AG08395 (cell line): ENCODE measurements at places on chromosomes 5 and 9.
A peak's percentile ranks its signal among the peaks of the same experiment; 100 is the strongest.

GRCh38 chr5:144085381-144085780 lies 85.1 kb downstream of the YIPF5 start:
- DNase-seq, result no peak

DNA sequence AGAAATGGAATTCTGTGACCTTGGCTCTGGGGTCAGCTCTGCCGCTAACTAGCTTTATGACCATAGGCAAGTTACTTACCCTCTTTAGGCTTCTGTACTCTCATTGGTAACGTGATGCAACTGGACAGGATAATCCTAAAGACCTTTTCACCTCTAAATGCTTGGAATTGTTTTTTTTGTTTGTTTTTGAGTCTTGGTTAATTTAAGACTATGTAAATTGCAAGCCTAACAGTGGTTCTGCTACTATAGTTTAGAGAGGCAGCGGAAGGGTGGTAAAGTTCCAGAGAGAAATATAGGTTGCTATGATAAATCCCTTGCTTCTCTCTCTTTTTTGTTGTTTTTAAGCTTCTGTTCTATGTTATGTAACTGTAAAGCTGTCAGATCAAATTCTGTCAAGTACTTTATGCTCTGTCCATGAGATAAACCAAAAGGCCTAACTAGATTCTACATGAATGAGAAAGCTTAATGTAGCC lies 17.6 kb downstream of the FAM169A start:
- no peak for DNase-seq

DNA sequence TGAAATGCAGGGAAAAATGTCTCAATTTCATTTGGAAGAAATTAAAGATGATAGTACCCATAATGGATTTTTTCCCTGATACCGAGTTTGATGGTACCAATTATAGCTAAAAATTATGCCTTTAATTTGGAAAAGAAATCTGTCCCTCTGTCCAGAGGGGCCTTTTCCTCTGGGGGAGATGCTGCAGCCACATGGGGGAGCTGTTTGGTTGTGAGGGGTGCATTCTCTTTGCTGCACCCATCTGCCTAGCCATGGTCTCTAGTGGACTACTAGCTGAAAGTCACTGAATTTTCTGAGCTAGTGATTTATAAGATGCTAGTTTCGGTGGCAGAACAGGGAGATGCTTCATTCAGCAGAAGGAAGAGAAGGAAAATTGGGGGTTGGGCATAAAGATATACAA lies 9.6 kb downstream of the SEC61B start:
- peak; percentile 43 for DNase-seq

DNA sequence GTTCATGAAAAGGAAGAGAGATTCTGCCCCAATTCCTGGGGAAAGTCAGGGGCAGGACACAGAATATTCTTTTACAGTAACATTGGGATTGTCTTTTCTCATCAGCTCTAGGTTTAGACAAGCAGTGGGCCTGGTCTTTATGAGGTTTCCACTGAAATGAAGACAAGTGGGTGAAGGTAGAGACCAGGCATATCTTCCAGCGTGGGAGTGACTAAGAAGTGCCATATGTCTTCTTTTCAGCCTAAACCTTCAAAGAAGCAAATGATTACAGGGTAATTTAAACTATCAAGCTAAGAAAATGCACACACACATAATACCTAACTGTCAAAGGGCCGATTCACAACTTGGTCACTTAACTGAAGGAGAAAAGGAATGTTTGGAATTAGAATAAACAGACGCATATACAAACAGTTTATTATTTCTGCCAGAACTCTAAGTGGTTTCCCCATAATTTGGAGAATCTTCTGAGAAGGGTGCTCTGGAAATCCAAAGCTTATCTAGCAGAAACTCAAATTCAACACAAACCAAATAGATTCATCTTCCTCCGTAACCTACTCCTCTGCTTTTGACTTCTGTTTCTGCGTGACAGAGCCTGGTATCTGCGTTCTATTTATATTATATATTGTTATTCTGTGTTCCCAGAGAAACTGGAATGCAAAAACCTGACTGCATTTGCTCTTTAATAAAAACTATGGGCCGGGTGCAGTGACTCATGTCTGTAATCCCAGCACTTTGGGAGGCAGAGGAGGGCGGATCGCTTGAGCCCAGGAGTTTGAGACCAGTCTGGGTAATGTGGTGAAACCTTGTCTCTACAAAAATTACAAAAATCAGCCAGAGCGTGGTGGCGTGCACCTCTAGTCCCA lies 22.0 kb upstream of the TEK start:
- DNase-seq, result peak; percentile 12

GRCh38 chr9:85115473-85115872 lies 445.9 kb downstream of the NTRK2 start:
- no peak for DNase-seq

GRCh38 chr9:81826517-81826906 lies 101.7 kb upstream of the SPATA31D4 start:
- DNase-seq, result peak; percentile 26

- DNase-seq, result peak; percentile 77
These were observed 24.3 kb upstream of the ENHO start for GRCh38 chr9:34546834-34547827.

DNA sequence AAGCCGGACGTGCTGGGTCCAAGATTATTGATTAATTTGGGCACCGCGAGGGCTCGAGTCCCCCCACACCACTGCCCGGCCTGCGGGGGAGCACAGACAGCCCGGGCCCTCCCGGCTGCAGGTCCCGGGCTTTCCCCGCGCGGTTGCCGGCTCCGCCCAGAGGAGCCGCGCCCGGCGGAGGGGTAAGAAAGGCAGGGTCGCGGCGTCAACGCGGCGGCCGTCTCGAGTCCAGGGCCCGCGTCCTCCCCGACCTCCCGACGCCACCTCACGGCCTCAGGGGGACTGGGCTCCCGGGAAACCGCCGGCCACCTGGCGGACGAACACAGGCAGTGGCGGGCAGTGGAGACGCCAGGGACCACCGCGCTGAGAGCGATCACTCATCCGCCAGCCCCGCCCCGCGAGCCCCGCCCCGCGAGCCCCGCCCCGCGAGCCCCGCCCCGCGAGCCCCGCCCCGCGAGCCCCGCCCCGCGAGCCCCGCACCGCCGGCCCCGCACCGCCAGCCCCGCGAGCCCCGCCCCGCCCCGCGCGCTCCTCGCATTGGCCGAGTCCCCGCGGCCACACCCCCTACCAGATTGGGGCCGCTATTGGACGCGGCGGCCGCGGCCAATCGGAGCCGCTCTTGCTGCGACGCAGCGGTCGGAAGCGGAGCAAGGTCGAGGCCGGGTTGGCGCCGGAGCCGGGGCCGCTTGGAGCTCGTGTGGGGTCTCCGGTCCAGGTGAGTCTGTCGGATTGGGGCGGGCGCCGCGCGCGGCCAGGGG lies at the start of gene MRPL41:
Gene MRPL41, plus strand, starts transcription at position 616 of the 758 bp plus-strand sequence. CDS start 203 bp downstream, outside the sequence.
- DNase-seq, result peak; percentile 98

GRCh38 chr9:113886466-113886865 lies 10.4 kb downstream of the ZNF618 start:
- peak; percentile 28 for DNase-seq

DNA sequence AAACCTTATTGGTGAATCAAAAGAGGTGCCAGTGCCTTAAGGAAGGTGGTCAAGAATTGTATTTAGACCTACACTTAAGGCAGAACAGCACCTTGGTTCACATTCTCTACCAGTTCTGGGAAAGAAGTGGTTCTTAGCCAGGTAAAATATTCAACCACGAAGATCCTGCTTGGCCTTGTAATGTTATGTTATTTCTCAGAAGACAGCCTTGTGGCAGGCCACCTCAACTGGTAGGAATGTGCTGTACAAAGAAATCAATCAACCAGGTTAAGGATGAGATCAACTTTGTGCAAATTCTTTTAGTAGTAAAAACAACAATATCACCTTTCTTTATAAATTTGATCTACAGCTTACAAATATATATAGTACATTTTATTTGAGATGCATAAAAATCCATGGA lies 246.8 kb downstream of the ARRDC3 start:
- DNase-seq, result no peak

- peak; percentile 37 for DNase-seq
These were observed 59.3 kb downstream of the CAST start for GRCh38 chr5:96721351-96721977.

GRCh38 chr5:179914032-179914755 lies 6.5 kb upstream of the TBC1D9B start:
- DNase-seq, result peak; percentile 58

GRCh38 chr5:158777647-158778350 lies 321.9 kb downstream of the EBF1 start:
- DNase-seq, result no peak

GRCh38 chr9:91433180-91433579 lies 9.5 kb upstream of the NFIL3 start:
- peak; percentile 83 for DNase-seq

DNA sequence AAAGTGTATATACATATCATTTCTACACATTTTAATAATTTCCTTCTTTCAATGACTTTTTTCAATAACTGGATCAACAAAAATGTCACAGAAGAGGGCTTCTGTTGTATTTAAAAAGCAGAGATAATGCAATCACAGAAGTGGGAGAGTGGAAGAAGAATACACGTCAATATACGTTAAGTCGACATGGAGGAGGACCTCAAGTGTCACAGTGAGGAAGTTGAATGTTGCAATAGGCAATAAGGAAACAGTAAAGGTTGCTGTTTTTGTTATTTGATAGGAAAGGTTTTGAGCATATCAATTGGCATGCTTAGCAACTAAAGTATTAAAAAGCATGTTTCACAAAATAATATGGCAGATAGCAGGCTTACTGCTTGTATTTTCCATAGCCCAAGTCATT lies 184.0 kb upstream of the NR4A3 start:
- no peak for DNase-seq

GRCh38 chr5:132807163-132807838 lies 5.8 kb upstream of the SOWAHA start:
- no peak for DNase-seq

DNA sequence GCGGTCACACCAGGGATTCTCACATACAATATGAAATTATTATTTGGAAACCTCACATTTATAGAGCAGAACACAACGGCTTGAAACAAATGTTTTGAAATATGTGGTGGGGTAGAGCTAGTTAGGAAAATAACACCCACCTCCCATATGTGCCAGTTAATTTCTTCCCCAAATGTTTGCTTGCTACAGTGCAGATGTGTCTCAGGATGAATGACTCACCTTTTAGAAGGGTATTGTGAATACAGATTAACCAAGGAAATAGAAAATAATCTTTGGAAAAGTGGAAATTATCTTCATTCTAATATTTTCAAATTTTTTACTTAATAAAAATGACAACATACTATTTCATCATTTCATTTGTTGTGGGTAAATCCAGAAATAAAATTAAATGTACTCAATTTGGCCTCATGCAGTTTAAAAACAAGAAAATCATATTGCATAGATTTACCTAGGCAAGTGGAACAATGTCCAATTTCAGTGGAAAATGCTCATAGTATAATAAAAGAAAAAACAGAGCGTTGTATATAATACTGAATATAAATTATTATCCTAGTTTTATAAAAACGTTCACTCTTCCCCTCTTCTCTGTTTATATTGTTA lies 39.3 kb upstream of the RICTOR start:
- no peak for DNase-seq

GRCh38 chr9:17052626-17053025 lies 82.2 kb upstream of the CNTLN start:
- DNase-seq, result no peak

DNA sequence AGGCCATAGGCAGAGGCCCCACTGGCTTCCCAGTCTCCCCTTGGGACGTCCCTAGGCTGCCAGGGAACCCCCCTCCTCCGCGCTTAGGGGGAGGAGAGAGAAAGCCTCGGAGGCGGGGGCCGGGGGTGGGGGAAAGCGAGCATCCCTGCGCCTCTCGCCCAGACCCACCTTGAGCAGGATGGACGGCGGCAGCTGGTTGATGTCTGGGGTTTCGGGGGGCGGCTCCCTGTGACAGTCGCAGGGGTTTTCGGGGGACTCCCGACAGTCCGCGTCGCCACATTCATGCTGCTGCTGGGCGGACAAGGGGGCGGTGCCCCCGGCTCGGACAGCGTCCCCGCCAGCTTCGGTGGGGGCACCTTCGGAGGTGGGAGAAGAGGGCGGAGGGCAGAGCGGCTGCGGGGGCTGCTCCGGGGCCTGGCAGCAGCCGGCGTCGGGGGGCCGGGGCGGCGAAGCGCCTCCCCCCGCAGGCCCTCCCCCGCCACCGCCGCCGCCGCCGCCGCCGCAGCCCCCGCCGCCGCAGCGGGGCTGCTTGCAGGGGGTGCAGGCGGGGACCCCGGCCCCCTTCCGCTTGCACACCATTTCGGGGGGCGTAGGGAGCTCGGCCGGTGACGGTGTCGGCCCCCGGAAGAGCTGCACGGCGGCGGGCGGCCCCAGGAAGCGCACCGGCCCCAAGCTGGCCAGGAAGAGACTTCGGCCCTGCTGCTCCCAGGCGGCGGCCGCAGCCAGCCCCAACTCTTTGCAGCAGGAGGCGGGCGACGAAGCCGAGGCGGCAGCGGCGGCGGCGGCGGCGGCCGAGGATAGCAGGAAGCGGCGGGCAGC lies 1.2 kb downstream of the FBXL17 start:
- peak; percentile 14 for DNase-seq

- DNase-seq, result peak; percentile 45
These were observed 21.2 kb upstream of the LOX start for GRCh38 chr5:122099060-122099790.

DNA sequence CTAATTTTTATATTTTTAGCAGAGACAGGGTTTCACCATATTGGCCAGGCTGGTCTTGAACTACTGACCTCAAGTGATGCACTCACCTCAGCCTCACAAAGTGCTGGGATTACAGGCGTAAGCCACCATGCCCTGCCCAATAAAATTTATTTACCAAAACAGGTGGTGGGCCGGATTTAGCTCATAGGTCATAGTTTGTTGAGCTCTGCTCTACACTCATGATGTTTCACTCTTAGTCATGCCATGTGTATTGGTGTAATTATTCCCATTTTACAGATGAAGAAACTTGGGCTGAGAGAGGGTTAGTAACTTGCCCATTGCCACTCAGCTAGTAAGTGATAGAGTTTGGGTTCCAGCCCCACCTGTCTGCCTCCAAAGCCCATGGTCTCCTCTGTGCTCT lies 93.1 kb upstream of the WWC1 start:
- DNase-seq, result no peak

DNA sequence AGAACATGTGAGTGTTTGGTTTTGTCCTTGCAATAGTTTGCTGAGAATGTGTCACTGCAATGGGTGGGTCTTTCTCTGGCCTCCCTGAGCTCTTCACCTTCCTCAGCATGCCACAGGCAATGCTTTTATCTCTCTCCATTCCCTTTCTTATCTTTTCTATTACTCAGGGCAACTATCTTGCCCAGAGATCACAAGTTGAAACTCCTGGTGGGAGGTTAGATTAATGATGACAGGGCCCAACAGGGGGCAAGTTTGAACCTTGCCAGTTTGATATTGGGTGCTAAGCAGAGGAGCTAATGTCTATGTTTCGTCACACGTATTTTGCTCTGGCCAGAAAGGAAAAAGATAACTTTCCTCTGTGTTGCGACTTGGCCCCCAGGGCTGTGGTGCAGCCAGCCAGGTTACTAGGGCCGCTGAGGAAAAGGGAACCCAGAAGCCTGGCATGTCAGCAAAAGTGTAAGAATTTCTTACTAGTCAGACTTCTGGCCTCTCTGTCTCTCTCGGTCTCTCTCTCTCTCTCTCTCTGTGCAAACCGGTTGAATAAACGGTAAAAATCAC lies 299.3 kb upstream of the POU5F2 start:
- DNase-seq, result no peak
